ENCODE measurements at places on chromosomes 2 and 18. TPM values are rescaled to one million over a fixed set of nuclear protein-coding genes. Genes with fewer than 3 reads are reported as not detected.

DNA sequence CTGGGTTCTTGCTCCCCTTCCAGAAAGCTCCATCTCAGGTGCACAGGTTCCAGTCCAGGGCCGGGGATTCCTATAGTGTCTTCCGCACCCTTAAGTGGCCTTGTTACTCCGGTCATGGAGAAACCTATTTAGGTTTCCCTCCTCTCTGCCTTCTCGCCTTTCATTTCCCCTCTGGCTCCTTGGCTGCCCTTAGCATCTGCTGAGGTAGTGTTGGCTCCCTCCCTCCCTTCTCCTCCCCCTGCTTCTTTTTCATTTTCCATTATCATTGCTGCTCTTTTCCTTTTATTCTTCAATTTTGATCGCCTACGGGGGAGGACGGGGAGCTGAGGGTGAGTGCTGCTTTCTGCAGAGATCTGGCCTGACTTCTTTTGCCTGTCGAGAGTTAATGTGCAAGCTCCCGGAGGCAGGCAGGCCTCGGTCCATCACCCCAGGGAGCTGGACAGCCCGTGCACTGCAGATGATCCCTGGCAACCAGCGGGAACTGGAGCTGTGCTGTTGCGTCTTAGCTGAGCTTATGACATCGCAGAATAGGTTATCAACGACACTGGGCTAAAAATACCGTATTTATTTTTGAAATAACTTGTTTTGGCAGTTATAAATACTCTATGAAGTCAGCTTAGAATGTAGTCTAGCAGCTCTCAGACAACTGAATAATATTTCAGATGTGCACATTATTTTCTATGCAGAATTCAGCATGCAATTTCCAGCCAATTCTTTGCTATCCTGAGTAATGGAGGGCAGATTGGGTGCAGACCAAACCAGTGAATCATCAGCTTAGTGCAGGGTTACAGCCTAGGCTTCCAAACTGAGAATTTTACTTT is 141.9 kb downstream of the SLC4A3 start:
- DNase-seq = no peak

DNA sequence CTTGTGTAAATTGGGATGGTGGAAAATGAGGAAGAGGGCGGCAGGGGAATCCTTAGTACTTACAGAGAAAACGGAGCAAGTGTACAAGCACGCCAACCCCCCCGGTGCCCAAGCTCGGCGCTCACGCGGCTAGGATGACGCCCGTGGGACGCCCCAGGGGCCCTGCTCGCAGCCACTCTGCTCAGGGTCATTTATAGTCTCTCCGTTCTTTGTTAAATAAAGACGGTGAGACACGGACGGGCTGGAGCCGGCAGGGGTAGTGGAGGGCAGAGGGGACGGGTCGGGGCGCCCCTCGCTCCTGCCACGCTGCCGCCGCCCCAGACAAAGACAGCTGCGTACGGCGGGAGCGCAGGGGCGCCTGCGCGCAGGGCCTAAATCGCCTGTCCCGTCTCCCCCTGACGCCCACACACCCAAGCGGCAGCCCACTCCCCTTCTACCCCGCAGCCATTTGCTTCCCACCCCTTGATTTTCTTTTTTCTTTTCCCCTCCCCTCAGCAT is 37.8 kb downstream of the PCBP1 start:
- DNase-seq = peak; percentile 80

- no peak for DNase-seq
These were observed 158.0 kb downstream of the RAPGEF4 start for GRCh38 chr2:172893671-172894070.

- DNase-seq = no peak
These were observed 13.9 kb upstream of the ATP6V1B1 start for GRCh38 chr2:70921839-70922234.

PSD4 gene
- 38.8 TPM for total RNA-seq

Data from type B pancreatic cell (in vitro differentiated cells).